ENCODE measurements at places on chromosomes 16 and 17.

GRCh38 chr16:77383606-77384187, 51.1 kb downstream of the ADAMTS18 start:
- no peak for DNase-seq

- DNase-seq, result no peak
These were observed 20.2 kb downstream of the HLF start for GRCh38 chr17:55284944-55285339.

GRCh38 chr16:71707199-71707598, 17.3 kb downstream of the PHLPP2 start:
- DNase-seq, result no peak

DNA sequence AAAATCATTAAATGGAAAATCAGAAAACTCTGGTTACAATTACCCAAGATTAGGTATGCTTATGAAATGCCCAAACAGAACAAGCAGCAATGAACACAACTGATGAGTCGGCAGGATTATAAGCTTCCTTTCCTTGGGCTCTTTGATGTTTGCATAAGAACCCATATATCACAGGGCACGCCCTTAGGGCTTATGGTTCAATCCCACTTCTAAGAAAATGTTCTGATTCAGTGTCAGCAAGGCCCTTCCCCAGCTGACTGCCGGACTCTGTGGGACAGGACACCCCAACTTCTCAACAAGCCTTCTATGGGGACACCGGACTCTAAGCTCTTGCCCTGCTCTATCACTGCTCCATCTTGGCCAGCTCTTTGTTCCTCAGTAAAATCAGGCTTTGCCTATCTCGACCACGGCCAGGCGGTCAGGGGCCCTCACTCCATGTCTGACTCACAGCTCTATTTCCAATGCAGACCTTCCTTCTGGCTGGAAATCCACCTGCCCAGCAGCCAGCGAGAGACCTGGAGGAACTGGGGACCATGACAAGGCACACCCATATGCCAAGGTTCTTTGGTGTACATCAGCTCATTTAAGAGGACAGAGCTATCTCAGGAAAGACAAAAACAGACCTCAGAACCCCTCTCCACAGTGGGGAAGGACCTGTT, 26.8 kb downstream of the LITAFD start:
- no peak for DNase-seq

- DNase-seq, result no peak
These were observed 13.9 kb downstream of the PER1 start for GRCh38 chr17:8138374-8138671.

GRCh38 chr17:76736349-76737081, 616 bp downstream of the SRSF2 start:
- peak; percentile 54 for DNase-seq

- DNase-seq, result no peak
These were observed 73.9 kb upstream of the KIFC3 start for GRCh38 chr16:57876210-57876609.

- DNase-seq, result no peak
These were observed 3.9 kb upstream of the CDT1 start for GRCh38 chr16:88799569-88800276.

DNA sequence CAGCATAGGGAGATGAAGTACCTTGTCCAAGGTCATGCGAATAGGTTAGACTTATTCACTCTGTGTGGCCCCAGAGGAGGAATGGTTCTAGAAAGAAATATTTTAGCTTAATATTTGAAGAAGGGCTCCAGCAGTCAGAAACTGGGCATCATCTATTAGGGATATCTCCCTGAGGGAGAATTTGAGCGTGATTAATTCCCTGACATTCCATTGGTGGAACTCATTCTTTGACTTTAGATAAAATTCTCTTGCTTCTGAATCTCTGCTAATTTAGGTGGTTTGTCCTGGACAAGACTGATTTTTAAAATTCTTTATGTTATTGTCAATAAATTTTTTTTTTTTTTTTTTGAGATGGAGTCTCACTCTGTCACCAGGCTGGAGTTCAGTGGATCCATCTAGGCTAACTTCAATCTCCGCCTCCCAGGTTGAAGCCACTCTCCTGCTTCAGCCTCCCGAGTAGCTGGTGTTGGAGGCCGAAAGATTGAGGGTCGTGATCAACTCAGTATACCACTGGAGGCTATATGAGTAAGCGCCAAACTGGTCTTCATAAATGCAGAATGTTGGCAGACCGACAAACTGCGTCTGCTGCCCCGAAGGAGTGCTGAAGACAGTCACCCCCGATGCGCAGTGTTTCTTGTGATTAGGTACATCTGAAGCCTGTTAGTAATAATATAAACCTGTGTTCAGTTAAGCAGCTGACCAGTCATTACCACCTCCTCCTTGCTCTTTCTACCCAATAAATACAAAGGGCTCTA, 267.9 kb upstream of the HSBP1 start:
- DNase-seq, result no peak

GRCh38 chr16:1180549-1181403, 27.9 kb downstream of the CACNA1H start:
- DNase-seq, result no peak

GRCh38 chr17:225551-225950, 44.1 kb upstream of the DOC2B start:
- no peak for DNase-seq

DNA sequence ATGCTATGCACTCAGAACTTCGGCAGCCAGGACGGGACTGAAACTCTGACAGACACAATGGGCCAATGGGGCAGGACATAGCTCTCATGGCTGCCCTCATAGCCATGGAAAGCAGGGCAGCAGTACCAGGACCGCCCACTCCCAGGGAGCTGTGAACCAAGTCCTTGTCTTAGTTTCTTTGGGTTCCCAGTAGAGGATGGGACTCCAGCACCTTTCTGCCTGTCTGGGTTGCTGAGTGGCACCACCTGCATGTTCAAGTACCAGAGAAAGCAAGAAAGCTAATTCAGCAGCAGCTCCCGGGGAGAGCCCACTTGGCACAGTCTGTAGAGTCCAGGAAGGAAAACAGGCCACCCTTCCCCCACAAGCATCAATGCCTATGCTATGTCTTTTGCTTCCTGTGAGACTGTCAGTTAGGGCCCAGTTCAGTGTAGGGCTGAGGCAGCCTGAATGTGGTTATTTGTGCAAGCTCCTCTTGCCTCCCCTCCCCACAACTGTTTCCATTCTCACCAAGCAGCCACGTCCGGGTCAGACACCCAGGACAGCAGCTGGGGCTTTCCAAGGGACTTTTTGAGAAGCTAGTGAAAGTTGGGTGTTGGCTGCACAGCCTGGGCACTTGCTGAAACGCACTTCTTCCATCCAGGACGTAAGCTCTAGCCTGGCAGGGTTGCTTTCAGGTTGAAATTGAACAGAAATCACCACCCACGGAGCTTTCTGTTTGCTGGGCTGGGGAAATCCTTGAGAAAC, 7.8 kb downstream of the SUPT4H1 start:
- no peak for DNase-seq

DNA sequence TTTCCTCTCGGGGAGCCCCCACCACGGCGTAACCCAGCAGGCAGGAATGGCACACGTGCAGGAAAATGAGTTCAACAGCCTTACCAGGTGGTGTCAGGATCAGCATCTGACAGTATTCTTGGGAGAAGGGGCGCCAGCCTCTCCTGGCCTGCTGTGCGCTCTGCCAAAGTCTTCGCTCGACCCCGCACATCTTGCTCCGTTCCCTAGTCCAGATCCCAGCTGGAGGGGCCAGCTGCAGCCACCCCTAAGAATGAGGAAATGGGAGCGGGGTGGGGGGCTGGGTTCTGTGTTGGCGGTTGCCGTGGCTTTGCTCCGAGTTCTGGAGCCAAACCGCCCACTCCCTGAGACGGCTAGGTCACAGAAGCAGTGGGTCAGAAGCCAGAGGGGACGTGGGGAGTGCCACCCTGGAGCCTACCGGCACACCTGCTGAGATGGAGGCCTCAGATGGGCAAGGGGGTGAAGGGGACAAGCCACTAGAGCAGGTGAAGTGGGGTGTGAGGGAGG, at the start of gene CHCT1:
TSS of gene CHCT1 (plus strand) at position 328 of the 504 bp plus-strand sequence. CDS start at position 432, 104 bp downstream.
- DNase-seq, result no peak

- DNase-seq, result no peak
These were observed 43.6 kb upstream of the CACNG4 start for GRCh38 chr17:66920950-66921349.

DNA sequence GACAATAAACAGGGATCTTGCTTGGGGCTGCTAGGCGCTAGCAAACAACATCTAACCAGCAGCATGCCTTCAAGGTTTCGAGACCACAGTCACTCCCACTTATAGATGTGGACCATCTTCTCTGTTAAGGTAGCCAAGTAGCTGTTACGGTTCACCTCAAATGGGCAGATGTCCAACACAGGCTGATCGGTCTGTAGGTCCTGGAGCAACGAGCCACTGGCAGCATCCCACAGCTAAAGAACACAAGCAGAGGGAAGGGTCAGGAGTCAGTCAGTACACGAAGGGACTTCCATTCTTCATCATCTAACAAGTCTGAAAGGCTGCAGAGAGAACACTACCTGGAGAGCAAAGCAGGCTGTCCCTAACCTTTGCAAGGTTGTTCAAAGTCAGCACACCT, 16.9 kb upstream of the GLG1 start:
- DNase-seq, result no peak

GRCh38 chr17:59643159-59644140, 23.8 kb downstream of the CLTC start:
- no peak for DNase-seq

- DNase-seq, result no peak
These were observed 2.4 kb downstream of the PFN1 start for GRCh38 chr17:4945944-4946280.

DNA sequence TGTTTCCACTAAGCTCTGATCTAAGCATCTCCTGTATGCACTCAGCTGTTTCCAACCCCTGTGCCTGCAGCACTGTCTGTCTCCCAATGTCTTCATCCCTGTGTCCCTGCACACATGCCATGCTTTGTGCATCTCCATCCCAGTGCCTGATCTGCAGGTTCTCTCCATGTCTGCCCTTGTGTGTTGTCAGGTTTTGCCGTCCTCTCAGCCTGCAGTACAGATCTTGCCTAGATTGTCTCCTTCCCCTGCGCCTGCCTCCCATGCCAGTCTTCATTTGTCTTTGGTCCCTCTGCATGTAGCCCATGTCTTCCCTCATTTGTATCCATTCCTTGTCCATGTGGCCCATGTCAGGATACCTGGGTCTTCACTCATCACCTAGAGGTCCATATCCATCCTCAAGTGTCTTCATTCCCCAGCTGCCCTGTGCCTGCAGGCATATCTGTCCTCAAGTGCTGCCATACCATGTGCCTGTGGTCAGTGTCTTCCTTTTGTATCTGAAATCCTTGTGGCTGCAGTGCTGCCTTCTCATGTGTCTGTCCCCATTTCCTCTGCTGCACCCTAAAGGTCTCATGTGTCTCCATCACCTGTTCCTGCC, 71.5 kb downstream of the TNFRSF13B start:
- DNase-seq, result no peak

DNA sequence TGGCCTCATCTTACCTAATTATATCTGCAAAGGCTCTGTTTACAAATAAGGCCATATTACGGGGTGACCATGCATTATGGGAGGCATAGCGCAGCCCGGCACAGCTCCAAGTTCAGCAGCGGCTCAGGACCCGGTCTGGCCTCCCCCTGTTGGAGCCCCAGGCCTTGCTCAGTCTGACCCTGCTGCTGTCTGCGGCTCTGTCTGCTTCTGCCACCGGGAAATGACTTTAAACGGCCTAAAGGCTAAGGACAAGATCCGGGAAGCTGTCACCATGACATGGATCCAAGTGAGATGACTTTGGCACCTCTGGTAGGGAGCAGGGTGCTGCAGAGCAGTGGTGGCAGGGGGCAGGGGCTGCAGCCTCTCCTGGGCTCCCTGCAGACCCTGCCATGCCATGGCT, 140.6 kb upstream of the GSE1 start:
- DNase-seq, result no peak

- no peak for DNase-seq
These were observed 230.5 kb upstream of the ASIC2 start for GRCh38 chr17:33523577-33523981.

DNA sequence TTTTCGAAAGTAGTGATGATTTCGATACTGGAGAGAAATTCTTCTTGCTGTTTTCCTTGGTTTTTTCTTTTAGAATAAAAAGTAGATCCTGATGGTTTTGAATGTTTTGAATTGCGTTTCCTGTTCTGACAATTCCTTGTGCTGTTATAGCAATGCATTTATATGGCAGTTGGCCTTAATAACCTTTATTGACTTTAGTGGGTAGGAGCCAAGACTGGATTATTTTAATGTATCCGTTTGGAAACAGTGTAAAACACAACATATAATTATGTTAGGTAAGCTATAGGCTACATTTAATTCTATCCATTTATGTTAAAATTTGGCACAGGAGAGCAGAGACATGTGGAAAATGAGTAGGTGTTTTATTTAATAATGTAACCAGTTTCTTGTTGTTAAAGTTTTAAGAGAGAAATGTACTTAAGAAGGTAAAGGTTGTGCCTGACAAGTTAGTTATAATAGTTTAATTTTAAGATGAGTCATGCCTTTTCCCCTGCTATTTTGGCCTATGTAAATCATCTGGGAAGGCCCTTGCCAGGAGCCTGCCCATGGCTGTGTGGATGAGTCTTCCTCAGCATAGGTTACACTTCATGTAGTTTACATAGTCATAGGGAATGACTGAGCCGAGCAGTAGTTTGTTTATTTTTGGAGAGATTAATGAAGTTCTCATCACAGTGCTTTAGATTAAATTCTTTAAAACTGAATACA, 189.9 kb downstream of the FTO start:
- no peak for DNase-seq

GRCh38 chr17:45011767-45012166, 39.7 kb downstream of the DCAKD start:
- no peak for DNase-seq

DNA sequence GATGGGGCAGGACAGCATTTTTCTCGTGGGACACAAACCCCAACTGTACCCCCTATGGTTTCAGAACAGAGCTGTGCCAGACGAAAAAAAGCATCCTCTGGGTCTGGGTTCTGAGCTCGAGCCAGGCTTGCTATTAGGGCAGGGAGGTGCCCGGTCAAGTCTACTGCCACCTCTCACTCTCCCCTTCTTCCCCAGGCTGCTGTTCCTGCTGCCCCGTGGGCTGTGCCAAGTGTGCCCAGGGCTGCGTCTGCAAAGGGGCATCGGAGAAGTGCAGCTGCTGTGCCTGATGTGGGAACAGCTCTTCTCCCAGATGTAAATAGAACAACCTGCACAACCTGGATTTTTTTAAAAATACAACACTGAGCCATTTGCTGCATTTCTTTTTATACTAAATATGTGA, 1.1 kb downstream of the MT1E start:
- DNase-seq, result no peak

- no peak for DNase-seq
These were observed 78.3 kb upstream of the ASIC2 start for GRCh38 chr17:33371377-33371776.

GRCh38 chr17:28968914-28969295, 17.6 kb upstream of the PHF12 start:
- no peak for DNase-seq

- DNase-seq, result no peak
These were observed 53.9 kb downstream of the AP2B1 start for GRCh38 chr17:35641032-35641431.

GRCh38 chr16:11587643-11588247, 1.0 kb upstream of the LITAF start:
- DNase-seq, result no peak

DNA sequence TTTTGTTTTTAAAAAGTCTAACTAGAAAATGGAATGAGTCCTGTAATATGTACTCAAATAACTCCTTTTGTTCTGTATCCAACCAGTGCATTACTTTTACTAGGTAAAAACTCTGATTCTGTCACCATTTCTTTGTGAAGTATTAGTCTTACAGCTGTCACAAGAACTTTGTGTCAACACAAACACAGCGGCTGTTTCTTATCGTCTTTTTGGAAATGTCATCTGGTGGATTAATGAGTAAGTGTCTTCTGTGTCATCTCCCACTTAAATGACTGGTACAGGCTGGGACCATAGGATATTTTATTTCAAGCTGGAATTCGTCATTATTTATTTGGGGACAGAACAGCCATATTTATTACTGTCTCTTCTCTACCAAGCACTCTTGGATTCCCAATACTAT, 19.1 kb upstream of the ALDH3A2 start:
- DNase-seq, result no peak

Data from hypothalamus (tissue), 51 donors.